Activated naive CD4-positive, alpha-beta T cell treated with anti-CD3 and anti-CD28 coated beads, Interleukin-2, amount 50 U/mL, for 72 hours (primary cell): ENCODE measurements at places on chromosomes 1 and 21. TPM values are rescaled to one million over a fixed set of nuclear protein-coding genes. Genes with fewer than 3 reads are reported as not detected.

The MAB21L3 gene
- not detected for total RNA-seq

The BEND5 gene
- 0.73 TPM for total RNA-seq

The DEDD gene
- 41.8 TPM for total RNA-seq

The TMEM51 gene
- not detected for total RNA-seq

The FAM72B gene
- 36.7 TPM for total RNA-seq

DNA sequence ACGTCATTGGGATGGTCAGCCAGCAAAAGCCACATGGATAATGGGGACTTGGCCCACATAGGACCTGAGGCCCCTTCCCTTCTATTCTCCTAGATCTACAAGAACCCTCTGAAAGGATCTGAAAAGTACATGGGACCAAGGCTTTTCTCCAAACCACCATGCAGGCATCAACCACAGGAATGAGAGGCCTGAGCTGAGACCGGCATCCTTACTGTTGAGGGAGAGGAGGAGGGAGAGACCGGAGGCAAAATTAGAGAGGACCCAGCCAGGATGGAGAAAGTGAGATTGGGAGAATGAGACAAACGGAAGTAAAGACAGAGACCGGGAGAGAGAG, 281.7 kb downstream of the RRAGC start:
- DNase-seq = no peak

- no peak for DNase-seq
Observed at GRCh38 chr1:96598416-96599168, 123.0 kb upstream of the PTBP2 start.

- DNase-seq = no peak
Observed at GRCh38 chr1:2091611-2092604, 41.7 kb downstream of the PRKCZ start.

DNA sequence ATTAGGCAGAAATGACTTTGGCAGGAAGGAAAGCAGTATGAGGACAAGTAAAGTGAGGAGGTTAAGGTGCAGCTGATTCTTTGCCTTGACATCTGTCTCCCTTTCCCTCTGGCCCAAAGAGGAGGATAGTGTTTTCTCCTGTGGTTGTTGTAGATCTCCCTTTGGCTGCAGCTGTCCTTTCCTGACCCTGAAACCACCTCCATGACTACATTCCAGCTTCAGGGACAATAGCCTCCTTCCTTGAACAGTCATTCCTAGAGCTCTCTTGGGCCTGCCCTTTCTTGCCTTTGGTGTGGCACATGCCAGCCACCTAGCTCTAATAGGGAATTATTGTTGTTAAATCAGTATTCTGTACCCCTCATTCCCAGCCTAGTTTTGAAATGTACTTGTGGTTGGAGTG, 6.2 kb downstream of the ZMYM1 start:
- DNase-seq = no peak

GRCh38 chr21:44392916-44393315, 39.5 kb downstream of the TRPM2 start:
- no peak for DNase-seq

DNA sequence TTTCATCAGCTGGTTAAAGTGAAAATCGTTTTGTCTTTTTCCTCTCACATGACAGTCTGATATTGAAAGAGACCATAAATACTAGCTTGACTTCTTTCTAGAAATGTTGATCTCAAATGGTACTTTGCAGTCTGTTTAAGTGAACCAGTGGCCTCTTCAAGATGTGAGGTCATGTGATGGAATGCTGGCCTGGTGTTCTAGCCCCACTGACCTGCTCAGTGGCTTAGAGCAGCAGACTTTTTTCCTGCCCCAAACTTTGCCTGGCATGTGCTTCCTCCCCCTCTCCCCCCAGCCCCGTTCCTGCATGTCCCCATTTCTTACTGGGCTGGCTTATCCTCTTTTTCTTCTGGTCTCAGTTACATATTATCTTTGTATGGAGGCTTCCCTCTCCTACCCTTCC, 34.3 kb downstream of the ZYG11A start:
- no peak for DNase-seq
